Suprapubic skin (tissue), 4 donors: ENCODE measurements at places on chromosomes 7 and 10. TPM values are rescaled to one million over a fixed set of nuclear protein-coding genes. Genes with fewer than 3 reads are reported as not detected.

The MXI1 gene
- total RNA-seq, result 72.3 TPM

DNA sequence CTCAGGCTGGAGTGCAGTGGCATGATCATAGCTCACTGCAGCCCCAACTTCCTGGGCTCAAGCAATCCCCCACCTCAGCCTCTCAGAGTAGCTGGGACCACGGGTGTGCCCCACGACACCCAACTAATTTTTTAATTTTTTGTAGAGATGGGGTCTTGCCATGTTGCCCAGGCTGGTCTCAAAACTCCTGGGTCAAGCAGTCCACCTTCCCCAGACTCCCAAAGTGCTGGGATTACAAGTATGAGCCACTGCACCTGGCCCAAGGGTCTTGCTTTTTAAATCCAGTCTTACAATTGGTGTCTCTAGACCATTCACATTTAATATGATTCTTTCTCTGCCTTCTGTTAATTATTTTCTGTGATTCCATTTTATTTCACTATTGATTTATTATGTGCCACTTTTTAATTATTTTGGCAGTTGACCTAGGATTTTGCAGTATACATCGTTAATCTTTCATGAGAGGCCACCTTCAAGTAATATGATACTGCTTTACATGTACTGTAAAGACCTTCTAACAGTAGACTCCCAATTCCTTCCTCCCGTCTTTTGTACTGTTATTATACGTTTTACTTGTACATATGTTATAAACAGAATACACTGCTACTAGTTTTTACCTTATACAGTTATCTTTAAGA lies 18.7 kb downstream of the MMP21 start:
- no peaks in the 10 kb centered on the region for H3K27me3 ChIP-seq
- no peak for DNase-seq
- no peak overlapping the region for H3K4me3 ChIP-seq
- H3K27ac ChIP-seq, result no peak overlapping the region

The ZNF736 gene
- 28.6 TPM for total RNA-seq

- no peaks in the 10 kb centered on the region for H3K27me3 ChIP-seq
- no peaks in the 10 kb centered on the region for H3K4me1 ChIP-seq
- no peak overlapping the region for H3K27ac ChIP-seq
- H3K36me3 ChIP-seq, result peaks cover 93% of the 10 kb centered on the region
- no peak for DNase-seq
Observed at GRCh38 chr10:46006219-46006618, 24.2 kb downstream of the NCOA4 start.

DNA sequence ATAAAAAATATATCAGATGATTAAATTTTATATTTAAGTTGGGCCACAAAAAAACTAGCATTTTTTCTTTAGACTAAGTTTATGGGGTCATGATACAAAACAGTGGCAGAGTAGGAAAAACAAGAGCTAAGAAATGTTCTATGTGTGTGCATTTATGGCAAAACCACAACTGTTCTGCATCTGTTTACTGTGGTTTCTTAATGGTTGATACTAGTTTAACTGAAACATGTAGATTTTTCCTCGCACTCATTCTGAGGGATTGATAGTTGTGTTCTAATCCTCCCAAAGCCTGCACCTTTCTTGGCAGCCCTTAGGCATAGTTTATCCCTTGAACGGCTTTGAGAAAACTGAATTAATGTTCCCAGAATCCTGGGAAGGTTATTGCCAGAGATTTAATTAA lies 66.6 kb upstream of the PHYHIPL start:
- H3K4me3 ChIP-seq, result no peak overlapping the region
- DNase-seq, result no peak
- no peaks in the 10 kb centered on the region for H3K27me3 ChIP-seq
- no peaks in the 10 kb centered on the region for H3K36me3 ChIP-seq
- H3K4me1 ChIP-seq, result no peaks in the 10 kb centered on the region

The TIAL1 gene
- 55.9 TPM for total RNA-seq

- H3K4me3 ChIP-seq, result no peak overlapping the region
- no peak overlapping the region for H3K27ac ChIP-seq
Observed at GRCh38 chr7:84238596-84238995, 44.0 kb upstream of the SEMA3A start.

The SORCS3 gene
- total RNA-seq, result 0.16 TPM

The TSPAN12 gene
- total RNA-seq, result 1.8 TPM

- H3K4me3 ChIP-seq, result no peak overlapping the region
- peaks cover 11% of the 10 kb centered on the region for H3K4me1 ChIP-seq
- H3K36me3 ChIP-seq, result no peaks in the 10 kb centered on the region
- H3K27ac ChIP-seq, result no peak overlapping the region
- DNase-seq, result no peak
Observed at GRCh38 chr7:41010967-41011366, 691.9 kb downstream of the INHBA start.

The VWDE gene
- total RNA-seq, result 0.51 TPM

DNA sequence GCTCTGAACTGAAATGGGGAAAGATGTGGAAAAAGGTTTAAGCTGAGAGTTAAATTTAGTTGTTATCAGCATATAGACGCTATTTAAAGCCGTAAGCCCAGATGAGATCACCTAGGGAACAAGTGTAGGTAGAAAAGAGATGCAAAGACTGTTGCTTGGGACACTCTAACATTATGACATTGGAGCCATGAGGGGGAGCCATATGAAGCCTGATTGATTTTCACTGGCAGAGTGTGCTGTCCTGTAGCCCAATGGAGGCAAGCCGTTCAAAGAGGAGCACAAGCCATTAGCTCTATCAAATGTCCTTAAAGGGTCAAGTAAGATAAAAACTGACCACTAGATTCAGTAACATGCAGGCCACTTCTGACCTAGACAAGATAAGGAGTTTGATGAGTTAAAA lies 223.3 kb downstream of the TWIST1 start:
- no peak overlapping the region for H3K27ac ChIP-seq
- no peak overlapping the region for H3K4me3 ChIP-seq
- DNase-seq, result no peak
- no peaks in the 10 kb centered on the region for H3K27me3 ChIP-seq
- no peaks in the 10 kb centered on the region for H3K36me3 ChIP-seq

DNA sequence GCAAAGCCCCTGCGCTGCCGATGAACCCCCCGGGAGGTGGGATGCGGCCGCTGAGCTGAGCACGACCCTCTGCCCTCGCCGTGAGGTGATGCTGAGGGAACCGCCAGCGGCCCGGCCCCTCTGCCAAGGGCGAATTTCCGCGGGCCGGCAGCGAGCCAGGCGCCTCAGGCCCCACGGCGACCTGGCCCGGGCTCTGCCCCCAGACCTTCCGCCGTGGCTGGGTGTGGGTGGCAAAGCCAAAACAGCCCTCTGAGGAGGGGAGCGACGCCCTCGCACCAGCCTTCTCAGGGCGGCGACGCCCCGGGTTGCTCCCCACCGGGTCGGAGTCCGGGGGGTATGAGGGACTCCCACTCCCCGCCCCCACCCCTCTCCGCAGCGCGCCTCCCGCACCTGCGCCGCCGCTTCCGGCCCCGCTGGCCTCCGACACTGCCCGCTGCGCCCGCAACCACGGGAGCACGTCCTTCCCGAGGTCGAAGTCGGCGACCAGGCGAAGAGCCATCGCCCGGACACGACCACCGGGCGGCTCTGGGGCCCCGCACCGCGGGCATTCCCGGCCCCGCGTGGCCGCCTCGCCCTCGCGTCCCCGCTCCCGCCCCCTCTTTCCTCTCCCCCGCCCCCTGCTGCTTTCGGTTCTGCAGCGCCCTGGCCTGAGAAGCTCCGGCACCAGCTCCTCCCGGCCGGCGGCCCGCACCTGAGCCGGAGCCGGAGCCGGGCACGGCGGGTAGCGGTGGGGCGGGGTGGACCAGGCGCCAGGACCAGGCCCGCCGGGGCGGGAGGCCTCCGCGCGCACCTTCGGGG lies at the start of gene GSAP:
Gene GSAP, minus strand, starts transcription at position 527 of the 798 bp plus-strand sequence. Its CDS starts 28 bp downstream, at position 499.
- peaks cover 11% of the 10 kb centered on the region for H3K4me1 ChIP-seq
- no peaks in the 10 kb centered on the region for H3K36me3 ChIP-seq
- peak within 1 kb of the TSS; percentile 81 for H3K27ac ChIP-seq
- peak within 1 kb of the TSS; percentile 71 for H3K4me3 ChIP-seq
- no peak for DNase-seq

DNA sequence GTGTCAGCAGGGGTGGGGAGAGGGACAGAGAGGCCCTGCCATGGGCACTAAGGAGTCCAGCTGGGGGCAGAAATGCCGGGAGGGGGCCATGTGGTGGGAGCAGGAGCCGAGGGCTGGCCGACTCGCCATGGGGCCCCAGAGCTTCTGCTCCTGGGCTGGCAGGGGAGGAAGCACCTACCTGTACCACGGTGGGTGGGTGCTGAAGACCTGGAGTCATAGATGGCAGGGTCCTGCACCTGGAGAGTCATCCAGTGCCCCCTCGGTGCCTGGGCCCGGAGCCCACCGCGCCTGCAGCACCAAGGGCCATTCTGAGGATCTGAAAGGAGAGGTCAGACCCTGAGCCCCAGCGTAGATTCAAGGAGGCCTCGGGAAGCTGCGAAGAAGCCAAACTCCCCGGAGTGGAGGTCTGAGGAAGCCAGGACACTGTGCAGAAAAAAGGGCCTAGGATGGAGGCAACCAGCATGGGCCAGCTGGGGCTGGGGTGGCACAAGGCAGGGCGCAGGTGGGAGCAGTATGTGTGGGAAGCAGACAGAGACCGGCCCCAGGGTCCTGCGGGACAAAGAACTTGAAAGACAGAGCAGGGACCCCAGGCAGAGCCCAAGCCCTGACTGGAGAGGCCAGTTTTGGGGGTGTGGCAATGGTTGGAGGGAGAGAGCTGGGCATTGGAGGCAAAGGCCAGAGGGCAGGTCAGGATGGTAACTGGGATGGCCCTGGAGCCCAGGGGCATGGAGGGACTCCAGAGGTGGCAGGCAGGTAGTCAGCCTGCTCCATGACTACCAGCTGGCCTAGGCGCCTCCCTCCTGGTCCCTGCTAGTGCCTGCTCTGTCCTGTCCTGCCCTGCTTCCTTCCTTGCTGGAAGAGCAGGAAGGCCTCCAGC lies 26.7 kb upstream of the SMARCD3 start:
- no peaks in the 10 kb centered on the region for H3K27me3 ChIP-seq
- H3K4me1 ChIP-seq, result peaks cover 58% of the 10 kb centered on the region
- H3K27ac ChIP-seq, result no peak overlapping the region
- no peak overlapping the region for H3K4me3 ChIP-seq
- H3K36me3 ChIP-seq, result no peaks in the 10 kb centered on the region
- no peak for DNase-seq

The GTPBP10 gene
- 11.7 TPM for total RNA-seq

The TMEM273 gene
- total RNA-seq, result 1.3 TPM
